ENCODE measurements at places on chromosomes 7 and 10.

DNA sequence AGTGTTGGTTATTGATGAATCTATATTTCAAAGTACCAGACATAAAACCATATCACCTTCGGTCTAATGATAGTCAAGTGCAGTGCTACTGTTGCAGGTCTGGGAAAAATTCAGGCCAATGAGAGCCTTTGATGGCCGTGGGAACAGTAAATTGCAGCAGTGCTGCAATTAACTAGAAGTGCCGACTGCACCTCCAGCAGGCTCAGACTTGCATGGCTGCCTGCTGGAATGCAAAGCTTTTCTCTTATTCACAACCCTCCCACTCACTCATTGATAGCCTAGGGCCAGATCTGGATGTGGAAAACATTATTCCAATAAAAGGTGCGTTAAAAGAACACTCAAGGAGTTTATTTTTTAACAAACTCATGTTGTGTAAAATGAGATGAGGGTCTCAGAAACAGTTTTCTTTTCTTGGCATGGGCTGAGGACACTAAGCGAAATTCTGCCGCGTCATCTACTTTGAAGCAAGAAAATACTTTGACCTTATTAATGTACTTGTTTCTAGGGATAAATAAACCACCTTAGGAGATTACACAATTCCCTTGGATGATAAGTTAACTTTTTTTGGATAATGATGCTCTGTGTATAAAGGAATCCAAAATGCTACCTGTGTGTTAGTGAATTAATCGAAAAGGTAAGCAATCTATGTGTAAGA lies 17.1 kb downstream of the PLXDC2 start:
- DNase-seq: no peak

DNA sequence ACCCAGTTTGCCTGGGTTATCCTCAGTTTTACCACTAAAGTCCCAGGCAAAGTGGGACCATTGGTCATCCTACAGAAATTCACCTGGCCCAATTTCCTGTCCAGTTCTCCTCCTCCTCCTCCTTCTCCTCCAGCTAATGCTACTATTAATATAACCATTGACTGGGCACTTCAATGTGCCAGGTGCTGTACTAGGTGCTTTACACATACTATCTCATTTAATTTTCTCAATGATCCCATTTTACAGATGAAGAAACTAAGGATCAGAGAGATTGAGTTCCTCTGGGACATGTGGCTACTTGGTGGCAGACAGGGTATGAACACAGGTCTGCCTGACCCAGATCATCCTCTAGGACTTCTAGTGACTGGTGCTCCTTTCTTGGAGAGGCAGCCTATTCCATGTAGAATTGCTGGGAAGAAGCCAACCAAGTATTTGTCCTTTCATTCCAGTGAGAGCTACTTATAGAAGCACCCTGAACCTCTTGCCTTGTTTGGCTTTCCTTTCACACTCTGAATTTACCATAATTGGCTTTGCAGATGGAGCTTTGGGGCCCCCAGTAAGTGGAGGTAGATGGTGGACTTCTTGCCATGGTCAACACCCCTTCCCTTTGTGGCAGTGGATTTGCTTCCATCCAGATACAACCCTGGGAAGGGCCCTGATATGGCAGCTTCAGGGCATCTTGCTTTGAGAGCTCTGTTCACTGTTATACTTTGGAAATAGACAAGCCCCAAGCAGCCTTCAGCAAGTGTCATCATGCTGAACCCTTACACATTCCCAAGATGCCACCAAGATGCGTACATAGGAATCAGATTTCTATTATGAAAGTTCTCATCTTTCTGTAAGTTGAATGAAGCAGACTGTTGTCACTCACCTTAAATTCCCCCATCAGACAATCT lies 78.7 kb downstream of the MYOF start:
- no peak for DNase-seq

- no peak for DNase-seq
These were observed 9.4 kb downstream of the NOC3L start for GRCh38 chr10:94353336-94353735.

DNA sequence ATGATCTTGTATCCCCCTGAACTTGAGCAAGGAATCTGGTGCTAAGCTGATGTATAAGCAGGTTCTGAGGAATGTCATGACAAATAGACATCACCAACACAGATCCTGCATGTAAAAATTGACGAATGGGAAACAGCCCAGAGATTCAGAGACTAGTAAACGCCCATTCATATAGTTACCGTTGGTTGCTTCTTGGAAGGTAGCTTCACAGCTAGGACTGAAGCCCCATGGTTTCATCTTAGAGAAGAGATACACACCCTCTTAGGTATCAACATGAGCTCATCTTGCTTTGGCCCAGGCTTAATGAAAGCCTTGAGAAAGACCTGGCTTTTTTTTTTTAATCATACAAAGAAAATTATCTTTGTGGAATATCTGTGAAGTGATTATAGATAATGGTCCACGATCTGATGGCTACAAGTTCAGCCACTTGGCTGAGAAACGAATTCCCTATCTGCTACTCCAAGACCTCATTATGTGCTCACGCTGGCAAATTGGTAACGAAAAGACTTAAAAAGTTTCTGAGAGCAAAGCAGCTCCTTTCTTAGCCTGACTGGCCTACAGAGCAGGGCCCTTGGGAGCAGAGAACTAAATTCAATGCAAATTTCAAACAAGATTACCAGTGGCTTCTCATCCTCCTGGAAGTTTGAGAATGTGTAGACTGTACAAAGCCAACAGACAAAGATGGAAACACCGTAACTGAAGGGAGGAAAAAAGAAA lies 181.1 kb downstream of the NRP1 start:
- DNase-seq: no peak

DNA sequence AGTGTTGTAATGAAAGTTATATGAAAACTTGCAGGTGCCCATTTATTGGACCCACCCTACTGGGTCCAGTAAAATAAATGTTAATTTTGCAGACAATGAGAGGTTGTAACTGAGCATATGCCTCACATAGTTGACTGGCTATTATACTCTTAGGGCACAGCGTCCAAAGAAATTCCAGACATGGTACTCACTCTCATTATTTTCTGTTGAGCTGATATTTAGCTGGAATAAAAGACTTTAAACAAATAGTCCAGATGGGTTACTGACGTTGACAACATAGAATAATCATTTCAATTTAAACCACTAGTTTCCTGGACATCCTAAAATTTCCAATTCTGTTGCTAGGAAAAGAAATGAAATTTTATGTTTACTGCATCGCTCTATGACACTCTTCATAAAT lies 174.5 kb downstream of the ZNF365 start:
- DNase-seq: no peak

Measured in activated CD8-positive, alpha-beta memory T cell treated with anti-CD3 and anti-CD28 coated beads, Interleukin-2, amount 10 ng/mL, durations not matched to agents 7 days and 5 days (primary cell).